ENCODE measurements at places on chromosomes 12 and 14. TPM values are rescaled to one million over a fixed set of nuclear protein-coding genes. Genes with fewer than 3 reads are reported as not detected.

The TMEM30B gene
- 0.45 TPM for total RNA-seq

The B4GALNT3 gene
- total RNA-seq = 0.94 TPM

The CIROP gene
- not detected for total RNA-seq

The SMCO2 gene
- not detected for total RNA-seq

The PLEKHD1 gene
- 0.10 TPM for total RNA-seq

The CPNE6 gene
- not detected for total RNA-seq

The TRMT5 gene
- 28.5 TPM for total RNA-seq

The SMIM41 gene
- 0.15 TPM for total RNA-seq

The CLECL1 gene
- not detected for total RNA-seq

Measured in renal cortical epithelial cell (primary cell).